Kidney epithelial cell (primary cell): ENCODE measurements at places on chromosomes 12 and 14.
A peak's percentile ranks its signal among the peaks of the same experiment; 100 is the strongest.

- peak; percentile 69 for DNase-seq
These were observed 26.8 kb upstream of the DAAM1 start for GRCh38 chr14:59161561-59162175.

DNA sequence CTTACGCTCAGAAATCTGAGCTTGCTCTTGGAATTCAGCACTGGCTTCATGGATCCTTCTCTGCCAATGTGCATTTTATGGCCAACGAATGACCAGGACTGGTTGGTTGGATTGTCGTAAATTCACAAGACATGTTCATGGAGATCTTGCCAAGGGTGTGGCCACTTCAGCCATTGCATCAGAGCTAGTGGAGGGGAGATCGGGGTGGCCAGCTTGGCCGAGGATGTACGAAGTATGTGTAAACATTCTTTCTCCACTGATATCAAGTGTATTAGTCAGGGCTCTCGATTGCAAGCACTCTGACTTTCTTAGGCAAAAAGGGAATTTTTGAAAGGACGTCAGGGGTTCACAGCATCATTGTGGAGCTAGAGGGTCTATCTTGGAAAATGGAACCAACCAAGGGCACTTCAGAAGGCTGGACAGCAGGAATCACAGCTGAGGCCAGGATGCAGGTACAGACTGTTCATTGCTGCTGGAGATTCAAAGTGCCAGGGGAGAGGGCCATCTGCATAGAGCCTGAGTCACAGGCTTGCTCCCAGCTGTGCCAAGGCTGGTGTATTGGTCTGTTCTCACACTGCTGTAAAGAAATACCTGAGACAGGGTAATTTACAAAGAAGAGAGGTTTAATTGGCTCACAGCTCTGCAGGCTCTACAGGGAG is 32.9 kb upstream of the ADGRD1 start:
- DNase-seq = no peak

- no peak for DNase-seq
These were observed 110.0 kb downstream of the EPS8 start for GRCh38 chr12:15679151-15679550.

DNA sequence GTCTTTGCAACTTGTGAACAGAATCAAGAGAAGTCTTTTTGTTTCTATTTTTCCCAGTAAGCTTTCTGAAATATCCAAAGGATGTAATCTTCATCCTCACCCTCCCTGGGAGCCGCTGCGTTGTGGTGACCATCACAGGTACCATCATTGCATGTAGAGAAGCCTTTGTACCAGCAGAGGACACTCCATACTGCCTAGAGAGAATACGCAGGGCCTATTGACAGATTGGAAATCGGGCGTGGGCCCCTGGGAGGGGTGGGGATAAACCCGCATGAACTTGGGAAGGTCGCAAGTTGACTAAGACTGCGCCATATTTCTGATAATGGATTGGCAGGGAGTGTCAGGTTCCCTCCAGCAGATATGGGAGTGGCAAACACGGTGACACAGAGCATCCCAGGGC is 12.7 kb downstream of the KRT1 start:
- DNase-seq = no peak

DNA sequence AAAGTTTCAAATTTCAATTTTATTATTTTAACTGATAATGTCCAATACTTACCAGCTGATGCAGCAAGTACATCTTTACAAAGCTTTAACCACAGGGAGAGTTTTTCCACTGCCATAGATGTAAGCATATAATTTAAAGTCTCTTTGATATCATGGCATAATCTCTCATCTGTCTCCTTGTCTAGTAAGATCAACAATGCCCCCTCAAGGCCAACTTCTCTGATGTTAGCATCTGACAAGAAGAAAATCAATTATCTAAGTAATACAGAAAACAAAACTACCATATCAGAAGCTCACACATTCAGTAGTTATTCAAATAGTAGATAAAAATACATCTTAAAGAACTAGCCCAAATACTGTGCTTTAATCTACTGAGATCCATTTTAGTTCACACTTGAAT is 94.2 kb downstream of the HEATR5A start:
- DNase-seq = no peak

DNA sequence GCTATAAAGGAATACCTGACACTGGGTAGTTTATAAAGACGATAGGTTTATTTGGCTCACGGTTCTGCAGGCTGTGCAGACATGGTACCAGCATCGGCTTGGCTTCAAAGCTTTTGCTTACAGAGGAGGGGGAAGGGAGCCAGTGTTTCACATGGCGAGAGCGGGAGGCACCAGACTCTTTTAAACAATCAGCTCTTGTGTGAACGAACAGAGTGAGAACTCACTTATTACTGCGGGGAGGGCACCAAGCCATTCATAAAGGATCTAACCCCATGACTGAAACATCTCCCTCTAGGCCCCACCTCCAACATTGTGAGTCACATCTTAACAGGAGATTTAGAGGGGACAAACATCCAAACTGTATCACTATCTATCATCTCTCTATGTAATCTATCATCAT is 227.4 kb downstream of the TMEM132D start:
- DNase-seq = no peak

DNA sequence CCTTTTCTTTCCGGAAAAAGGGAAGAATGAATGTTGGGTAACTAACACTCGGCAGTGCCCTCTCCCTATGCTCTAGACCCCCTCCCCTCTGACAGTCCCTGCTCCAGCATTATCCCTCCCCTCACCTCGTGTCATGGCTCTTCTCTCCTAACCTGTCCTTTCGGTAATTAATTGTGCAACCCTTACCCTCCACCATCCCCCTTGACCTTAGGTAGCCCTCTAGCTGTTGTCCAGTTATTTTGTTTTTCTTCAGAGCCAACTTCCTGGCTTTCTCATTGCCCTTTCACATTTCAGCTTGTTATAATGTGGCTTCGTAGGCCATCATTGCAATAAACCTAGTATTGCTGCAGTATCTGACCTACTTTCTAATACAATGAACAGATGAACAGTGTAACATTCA is 11.2 kb downstream of the ARG2 start:
- DNase-seq = no peak

- no peak for DNase-seq
These were observed 51.3 kb downstream of the IQSEC3 start for GRCh38 chr12:117816-118345.

GRCh38 chr12:15620741-15621539 is 168.2 kb downstream of the EPS8 start:
- no peak for DNase-seq

GRCh38 chr14:91317381-91318308 is 73.1 kb upstream of the GPR68 start:
- DNase-seq = no peak

DNA sequence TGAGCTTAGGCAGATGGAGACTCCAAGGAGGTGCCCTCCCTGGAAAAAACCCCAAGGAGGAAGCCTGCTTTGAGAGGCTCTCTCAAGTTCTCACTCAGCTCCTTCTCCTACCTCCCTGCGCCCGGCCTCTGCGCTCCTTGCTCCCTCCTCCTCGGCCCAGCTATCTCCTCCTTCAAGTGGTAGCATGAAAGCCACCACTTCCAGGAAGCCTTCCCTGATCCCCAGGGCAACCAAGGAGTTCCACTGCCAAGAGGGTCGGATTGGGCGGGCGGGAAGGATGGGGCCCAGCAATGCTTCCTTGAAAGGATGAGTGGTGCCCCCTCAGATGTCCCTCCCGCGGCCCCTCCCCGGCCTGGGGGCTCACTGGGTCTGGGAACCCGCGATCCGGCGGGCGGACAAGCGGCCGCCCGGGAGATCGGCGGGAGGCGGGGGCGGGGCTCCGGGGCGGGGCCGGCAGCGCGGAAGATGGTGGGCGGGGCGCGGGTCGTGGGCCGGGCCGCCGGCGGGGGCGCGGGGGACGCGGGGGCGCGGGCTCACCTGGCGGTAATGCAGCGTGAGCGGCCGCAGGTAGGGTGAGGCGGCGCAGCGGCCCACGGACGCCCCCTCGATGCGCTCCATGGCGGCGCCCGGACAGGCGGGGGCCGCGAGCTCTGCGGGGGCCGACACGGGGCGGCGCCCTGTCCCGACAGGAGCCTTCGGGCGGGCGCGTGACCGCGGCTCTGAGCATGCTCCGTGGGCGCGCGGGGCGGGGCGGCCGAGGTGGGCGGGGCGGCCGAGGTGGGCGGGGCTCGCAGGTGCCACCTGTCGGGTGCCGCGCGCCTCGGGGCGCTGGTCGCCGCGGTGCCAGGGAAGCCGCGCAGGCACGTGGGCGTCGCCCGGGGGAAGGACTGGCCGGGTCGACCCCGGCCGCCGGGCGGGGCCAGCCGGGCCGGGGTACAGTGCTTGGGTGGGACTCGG is at the start of gene NUDT14:
Gene NUDT14 (minus strand): TSS at position 721 of the 957 bp plus-strand sequence. CDS start 103 bp downstream, at position 618.
- DNase-seq = no peak

GRCh38 chr14:39383741-39384140 is 48.5 kb downstream of the FBXO33 start:
- no peak for DNase-seq

DNA sequence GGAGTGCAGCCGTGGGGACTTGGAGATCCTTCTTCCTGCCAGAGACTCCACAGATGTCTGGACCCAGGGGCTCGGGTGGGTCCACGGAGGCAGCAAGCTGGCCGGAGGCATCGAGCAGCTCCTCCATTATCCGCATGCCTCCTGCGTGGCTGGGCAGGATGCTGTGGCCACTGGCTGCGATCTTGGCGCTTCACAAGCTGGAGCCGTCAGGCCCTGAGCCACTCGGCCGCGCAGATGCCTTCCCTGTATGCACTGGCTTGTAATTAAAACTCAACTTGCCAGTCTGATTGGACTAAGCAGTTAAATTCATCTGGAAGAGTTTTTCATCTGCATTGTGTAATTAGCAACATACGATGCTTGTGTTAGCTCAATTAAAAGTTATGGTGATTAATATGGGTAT is 151.5 kb downstream of the AACS start:
- DNase-seq = no peak

GRCh38 chr14:101521473-101521915 is 39.8 kb upstream of the DIO3 start:
- no peak for DNase-seq

- DNase-seq = no peak
These were observed 11.5 kb downstream of the CCND2 start for GRCh38 chr12:4285070-4285469.

- DNase-seq = peak; percentile 96
These were observed 250.5 kb downstream of the DPF3 start for GRCh38 chr14:72643317-72643801.

DNA sequence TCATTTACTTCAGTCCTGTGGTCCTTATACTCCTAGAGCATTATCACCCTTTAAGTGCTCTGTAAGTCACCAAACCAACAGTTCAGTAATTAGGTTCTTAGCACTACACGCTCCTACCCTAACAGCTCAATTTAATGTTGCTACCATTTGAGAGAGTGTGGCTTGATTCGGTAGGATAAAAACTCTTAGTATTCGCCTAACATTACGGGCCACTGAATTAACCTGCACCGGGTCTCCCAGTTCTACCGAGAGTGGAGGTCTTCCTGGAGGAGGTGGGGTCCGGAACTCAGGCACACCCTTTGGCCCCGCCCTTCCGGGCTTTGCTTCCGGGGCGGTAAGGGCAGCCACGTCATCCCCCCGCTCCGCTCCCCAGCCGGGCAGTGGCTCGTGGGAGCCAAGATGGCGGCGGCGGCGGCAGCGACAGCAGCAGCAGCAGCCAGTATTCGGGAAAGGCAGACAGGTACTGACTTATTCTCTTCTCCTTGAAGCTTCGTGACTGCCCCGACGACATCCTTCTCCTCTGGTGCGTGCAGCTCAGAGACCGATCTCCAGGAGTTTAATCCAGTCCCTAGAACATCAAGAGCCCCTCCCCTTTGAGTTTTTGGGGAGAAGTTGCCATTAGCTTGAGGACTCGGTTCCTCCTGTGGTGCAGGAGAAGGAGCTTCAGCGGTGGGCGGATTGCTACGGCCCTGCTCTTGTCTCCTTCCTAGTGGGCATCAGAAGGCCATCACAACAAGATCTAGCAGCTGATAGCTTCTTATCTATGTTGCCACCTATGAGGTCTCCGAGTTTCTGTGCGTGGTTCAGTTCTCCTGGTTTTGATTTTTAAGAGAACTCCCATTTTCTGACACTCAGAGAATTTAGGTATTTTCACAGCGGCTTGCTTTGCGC is at the start of gene SCFD1:
Gene SCFD1 (plus strand): TSS at position 380 of the 891 bp plus-strand sequence. CDS start 20 bp downstream, at position 400.
- peak; percentile 69 for DNase-seq

GRCh38 chr14:49849213-49849847 is 3.3 kb downstream of the NEMF start:
- DNase-seq = no peak
